NCI-H510A treated with DMSO at 0.1 percent for 48 hours (cell line): ENCODE measurements at places on chromosomes 3 and 15.

- DNase-seq: peak; percentile 33
Measured at GRCh38 chr15:48046813-48047438, 73.9 kb upstream of the SLC24A5 start.

DNA sequence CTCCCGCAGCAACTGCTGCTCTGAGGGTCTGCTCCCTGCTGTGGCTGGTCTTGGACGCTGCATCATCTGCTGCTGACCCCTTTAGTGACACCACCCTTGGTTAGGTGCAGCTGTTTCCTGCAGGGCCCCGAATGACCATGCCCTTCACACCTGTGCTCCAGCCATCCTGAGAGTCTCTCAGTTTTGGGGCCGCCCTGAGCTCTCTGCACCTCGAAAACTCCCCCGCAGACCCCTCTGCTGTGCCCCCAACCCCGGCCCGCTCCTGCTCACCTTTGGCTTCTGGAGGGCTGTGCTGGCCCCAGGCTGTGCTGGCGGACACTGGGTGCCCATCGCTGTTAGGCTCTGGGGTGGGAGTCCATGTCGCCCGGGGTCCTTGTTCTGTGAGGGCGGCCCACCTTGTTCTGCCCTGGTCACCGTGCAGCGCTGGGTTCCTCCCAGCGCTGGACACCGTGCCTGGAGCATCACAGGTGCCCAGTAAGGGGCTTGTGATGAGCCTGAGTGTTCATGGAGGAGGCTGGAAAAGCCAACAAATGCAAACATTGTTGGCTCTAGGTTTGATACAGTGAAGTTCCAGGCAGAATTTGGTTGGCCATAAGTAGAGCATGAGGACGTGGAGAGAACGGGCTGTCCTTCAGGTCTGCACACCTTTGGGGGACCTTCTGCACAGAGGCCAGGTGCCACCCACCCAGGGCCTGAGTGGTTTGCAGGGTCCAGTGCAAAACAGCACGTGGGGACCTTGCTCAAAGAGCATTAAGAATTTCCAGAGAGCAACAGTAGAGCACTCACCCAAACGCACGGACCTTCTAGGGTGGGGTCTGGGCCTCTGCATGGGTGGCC is 12.3 kb downstream of the ABTB1 start:
- DNase-seq: no peak

DNA sequence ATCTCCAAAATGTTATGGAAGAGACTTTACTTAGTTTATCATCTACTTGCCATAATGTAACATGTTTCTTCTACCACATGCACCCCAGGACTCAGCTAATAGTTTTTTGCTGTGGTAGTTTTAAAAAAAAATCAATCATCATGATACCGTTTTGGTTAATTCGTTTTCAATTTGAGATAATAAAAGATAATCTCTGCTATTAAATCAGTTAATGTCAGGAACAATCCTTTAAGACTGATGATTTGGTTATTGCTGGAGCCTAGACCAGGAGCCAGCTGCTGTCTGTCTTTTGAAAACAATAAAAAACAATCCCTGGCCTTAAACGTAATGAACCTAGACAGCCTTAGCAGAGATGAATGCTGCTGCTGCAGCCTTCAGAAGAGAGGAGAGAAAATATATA is 403.7 kb downstream of the OXSM start:
- no peak for DNase-seq

DNA sequence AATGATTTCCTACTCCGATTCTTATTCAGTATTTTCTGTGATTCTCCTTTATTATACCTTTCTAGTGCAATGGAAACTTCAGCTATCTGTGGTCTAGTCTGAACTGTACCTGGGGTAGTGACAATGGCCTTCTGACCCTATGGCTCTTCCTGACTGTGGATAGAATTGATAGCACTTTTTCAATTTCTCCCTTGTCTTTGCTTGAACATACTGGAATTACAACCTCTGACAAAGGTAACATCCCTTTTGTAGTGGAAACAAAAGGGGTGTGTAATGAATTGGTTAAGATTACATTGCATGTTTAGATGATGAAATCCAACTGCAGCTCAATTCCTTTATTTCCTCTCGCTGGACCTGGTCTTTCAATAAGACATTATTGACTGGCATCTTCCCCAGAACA is 21.0 kb upstream of the SOX2 start:
- no peak for DNase-seq

DNA sequence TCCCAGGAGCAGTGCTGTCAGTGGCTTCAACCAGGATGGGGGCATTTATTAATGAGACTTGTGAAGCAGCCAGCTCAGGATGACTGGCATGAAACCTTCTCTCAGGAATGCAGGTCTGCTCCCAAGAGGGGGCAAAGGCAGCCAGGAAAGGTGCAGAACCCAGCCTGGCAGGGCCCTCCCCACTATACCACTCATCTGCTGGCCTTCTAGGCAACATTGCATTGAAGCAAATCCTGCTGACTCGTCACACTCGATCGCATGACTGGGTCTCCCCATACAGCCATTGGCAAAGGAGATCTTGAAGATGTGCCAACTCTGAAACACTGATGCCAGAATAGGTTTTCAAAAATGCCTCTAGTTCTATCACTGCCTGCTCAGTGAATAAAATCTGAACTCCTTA is 65.7 kb upstream of the CMTM7 start:
- no peak for DNase-seq

GRCh38 chr15:96457841-96458240 is 127.3 kb downstream of the NR2F2 start:
- DNase-seq: no peak

DNA sequence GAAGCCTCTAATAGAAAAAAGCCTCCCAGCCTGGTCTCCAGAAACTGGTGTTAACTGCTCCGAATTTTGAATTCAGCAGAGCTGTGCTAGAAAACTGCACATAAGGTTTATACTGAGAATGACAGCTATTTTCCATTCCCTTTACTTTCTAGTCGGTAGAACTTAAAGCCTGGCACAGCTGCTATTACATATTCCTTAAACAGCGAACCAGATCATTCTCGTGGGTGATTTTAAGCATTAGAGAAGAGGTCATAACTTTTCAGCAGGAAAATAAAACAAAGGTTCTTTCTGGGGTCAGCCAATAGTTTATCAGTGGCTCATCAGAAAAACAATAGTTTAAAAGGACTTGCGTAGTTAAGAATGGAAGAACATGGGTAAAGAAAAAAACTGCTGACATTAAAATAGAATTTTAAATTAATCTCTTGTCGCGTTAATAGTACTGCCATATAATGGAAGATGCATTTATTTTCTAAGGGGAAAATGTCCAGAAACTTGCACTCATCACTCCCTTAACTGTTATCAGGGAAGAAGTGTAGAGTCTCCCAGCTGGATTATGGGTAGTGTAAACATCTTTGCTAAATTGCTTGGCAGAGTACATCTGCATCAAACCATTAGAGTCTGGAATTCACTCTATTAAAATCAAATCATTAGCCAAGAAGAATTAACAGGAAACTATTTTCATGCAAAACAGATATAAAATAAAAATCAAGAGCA is 7.9 kb downstream of the VGLL4 start:
- no peak for DNase-seq
